Heart left ventricle (tissue), 16 donors: ENCODE measurements at places on chromosomes 6 and 20.
A peak's percentile ranks its signal among the peaks of the same experiment; 100 is the strongest.

GRCh38 chr20:51906679-51907078, 104.4 kb upstream of the SALL4 start:
- no peak overlapping the region for H3K27ac ChIP-seq
- H3K36me3 ChIP-seq: no peaks in the 10 kb centered on the region
- H3K4me1 ChIP-seq: no peaks in the 10 kb centered on the region
- H3K4me3 ChIP-seq: no peak overlapping the region
- DNase-seq: no peak
- H3K27me3 ChIP-seq: no peaks in the 10 kb centered on the region

- DNase-seq: no peak
- no peak overlapping the region for H3K27ac ChIP-seq
- H3K4me1 ChIP-seq: peaks cover 5% of the 10 kb centered on the region
- no peaks in the 10 kb centered on the region for H3K36me3 ChIP-seq
- H3K4me3 ChIP-seq: no peak overlapping the region
- H3K27me3 ChIP-seq: no peaks in the 10 kb centered on the region
Observed at GRCh38 chr20:881051-881782, 34.9 kb downstream of the ANGPT4 start.

DNA sequence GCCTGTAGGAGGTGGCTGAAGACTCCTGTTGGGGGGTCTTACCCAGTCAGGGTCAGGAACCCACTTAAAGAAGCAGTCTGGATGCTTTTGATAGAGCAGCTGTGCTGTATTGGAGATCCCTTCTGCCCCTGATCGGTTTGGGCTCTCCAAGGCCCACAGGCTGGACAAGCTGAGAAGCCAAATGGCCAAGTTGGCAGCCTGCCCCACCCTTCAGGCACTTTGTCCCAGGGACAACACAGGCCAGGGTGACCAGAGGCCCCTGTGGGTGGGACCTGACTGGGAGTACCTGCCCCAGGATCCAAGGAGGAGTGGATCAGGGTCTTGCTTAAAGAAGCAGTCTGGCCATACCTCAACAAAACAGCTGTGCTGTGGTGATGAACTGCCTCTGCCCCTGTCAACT, 48.4 kb downstream of the ZC2HC1B start:
- no peaks in the 10 kb centered on the region for H3K36me3 ChIP-seq
- no peak overlapping the region for H3K27ac ChIP-seq
- peak; percentile 54 for DNase-seq
- no peaks in the 10 kb centered on the region for H3K4me1 ChIP-seq
- no peak overlapping the region for H3K4me3 ChIP-seq
- H3K27me3 ChIP-seq: no peaks in the 10 kb centered on the region

- DNase-seq: no peak
- no peak overlapping the region for H3K4me3 ChIP-seq
- no peaks in the 10 kb centered on the region for H3K36me3 ChIP-seq
Observed at GRCh38 chr20:59814840-59815340, 118.5 kb downstream of the SYCP2 start.

DNA sequence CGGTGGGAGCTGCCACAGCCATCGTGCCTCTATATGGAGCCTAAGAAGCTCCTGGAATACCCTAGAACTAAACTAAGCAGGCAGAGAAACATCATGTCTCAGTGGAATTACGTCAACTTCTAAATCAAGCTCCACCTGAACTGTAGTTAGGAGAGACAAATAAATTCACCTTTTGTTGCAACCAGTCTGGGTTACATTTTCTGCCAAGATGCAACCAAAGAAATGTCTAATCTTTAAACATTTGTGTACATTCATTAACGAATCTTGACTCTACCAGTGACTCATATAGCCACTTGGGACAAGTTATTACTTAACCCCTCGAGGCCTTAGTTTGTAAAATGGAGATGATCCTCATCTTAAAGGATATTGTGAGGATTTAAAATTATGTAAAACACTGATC, 8.9 kb downstream of the PTPRK start:
- peaks cover 21% of the 10 kb centered on the region for H3K4me1 ChIP-seq
- no peak for DNase-seq
- no peaks in the 10 kb centered on the region for H3K27me3 ChIP-seq
- H3K36me3 ChIP-seq: no peaks in the 10 kb centered on the region

GRCh38 chr6:87068795-87069194, 26.1 kb downstream of the CGA start:
- H3K27me3 ChIP-seq: peaks cover 17% of the 10 kb centered on the region
- no peaks in the 10 kb centered on the region for H3K36me3 ChIP-seq
- H3K27ac ChIP-seq: no peak overlapping the region
- DNase-seq: no peak
- no peaks in the 10 kb centered on the region for H3K4me1 ChIP-seq

GRCh38 chr20:47309806-47310426, 46.6 kb downstream of the ZMYND8 start:
- no peaks in the 10 kb centered on the region for H3K27me3 ChIP-seq
- H3K27ac ChIP-seq: peak overlapping the region; percentile 72
- H3K36me3 ChIP-seq: no peaks in the 10 kb centered on the region
- no peak overlapping the region for H3K4me3 ChIP-seq
- no peaks in the 10 kb centered on the region for H3K4me1 ChIP-seq
- no peak for DNase-seq

GRCh38 chr6:166497087-166497899, 89.2 kb downstream of the RAMACL start:
- no peak overlapping the region for H3K4me3 ChIP-seq
- no peak for DNase-seq
- no peak overlapping the region for H3K27ac ChIP-seq
- H3K4me1 ChIP-seq: peaks cover 3% of the 10 kb centered on the region
- H3K27me3 ChIP-seq: no peaks in the 10 kb centered on the region
- H3K36me3 ChIP-seq: peaks cover 86% of the 10 kb centered on the region

DNA sequence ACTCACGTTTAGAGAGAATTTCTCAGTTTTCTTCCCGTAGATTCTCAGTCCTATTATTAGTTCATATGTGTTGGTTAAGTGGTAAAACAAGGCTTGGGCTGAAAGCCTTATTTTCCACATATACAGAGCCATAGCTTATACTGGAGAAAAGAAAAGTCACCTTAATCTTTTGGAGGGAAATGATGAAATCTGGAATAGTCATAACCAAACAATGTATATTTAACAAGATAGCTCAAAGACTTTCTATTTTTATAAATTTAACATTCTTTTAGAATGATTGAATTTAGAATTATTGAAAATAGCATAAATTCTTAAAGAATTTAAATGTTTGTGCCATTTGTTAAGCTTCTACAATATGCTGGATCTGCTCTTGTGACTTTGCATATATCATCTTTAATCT, 85.8 kb downstream of the CDKAL1 start:
- no peak overlapping the region for H3K4me3 ChIP-seq
- DNase-seq: no peak
- H3K4me1 ChIP-seq: no peaks in the 10 kb centered on the region
- no peaks in the 10 kb centered on the region for H3K36me3 ChIP-seq
- H3K27ac ChIP-seq: no peak overlapping the region

DNA sequence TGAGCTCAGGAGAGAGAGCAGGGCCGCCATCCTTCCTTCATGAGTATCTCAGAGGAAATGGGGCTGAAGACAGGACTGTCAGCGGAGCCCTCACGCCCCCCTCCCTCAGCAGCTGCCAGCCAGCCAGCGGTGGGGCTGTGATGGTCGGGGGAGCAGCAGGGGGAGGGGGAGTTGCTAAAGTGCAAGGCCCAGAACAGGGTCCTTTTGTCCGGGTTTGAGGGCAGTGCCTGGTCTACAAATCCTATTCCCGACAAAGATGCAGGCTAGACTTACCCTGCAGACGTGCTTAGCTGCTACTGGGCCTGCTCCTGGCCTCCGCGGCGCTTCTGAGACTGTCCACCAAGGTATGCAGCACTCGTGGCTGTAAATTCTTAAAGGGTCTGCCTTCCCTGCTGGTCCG, 593.4 kb upstream of the CDH4 start:
- H3K4me3 ChIP-seq: no peak overlapping the region
- H3K4me1 ChIP-seq: no peaks in the 10 kb centered on the region
- DNase-seq: no peak
- H3K27me3 ChIP-seq: no peaks in the 10 kb centered on the region
- no peaks in the 10 kb centered on the region for H3K36me3 ChIP-seq

- no peak for DNase-seq
- H3K27me3 ChIP-seq: no peaks in the 10 kb centered on the region
- no peaks in the 10 kb centered on the region for H3K4me1 ChIP-seq
- no peak overlapping the region for H3K4me3 ChIP-seq
- no peak overlapping the region for H3K27ac ChIP-seq
- no peaks in the 10 kb centered on the region for H3K36me3 ChIP-seq
Observed at GRCh38 chr20:54794110-54794509, 318.7 kb downstream of the DOK5 start.

DNA sequence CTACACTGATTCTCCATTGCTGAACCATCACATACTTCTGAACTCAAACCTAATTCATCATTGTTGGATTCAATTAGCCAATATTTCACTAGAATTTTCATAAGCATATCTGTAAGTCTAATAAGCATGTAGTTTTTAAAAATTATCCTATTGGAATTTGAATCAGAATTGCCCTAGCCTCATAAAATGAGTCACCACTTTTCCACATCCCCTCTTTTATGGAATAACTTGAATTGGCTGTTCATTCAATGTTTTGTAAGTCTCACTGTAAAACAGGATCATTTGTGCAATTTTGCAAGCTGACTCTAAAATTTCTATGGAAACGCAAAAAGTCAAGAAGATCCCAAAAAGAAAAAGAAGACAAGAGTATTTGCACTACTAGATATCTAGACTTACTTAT, 141.0 kb downstream of the HACE1 start:
- no peak for DNase-seq
- no peaks in the 10 kb centered on the region for H3K4me1 ChIP-seq
- H3K27ac ChIP-seq: no peak overlapping the region
- H3K27me3 ChIP-seq: no peaks in the 10 kb centered on the region
- H3K36me3 ChIP-seq: no peaks in the 10 kb centered on the region

DNA sequence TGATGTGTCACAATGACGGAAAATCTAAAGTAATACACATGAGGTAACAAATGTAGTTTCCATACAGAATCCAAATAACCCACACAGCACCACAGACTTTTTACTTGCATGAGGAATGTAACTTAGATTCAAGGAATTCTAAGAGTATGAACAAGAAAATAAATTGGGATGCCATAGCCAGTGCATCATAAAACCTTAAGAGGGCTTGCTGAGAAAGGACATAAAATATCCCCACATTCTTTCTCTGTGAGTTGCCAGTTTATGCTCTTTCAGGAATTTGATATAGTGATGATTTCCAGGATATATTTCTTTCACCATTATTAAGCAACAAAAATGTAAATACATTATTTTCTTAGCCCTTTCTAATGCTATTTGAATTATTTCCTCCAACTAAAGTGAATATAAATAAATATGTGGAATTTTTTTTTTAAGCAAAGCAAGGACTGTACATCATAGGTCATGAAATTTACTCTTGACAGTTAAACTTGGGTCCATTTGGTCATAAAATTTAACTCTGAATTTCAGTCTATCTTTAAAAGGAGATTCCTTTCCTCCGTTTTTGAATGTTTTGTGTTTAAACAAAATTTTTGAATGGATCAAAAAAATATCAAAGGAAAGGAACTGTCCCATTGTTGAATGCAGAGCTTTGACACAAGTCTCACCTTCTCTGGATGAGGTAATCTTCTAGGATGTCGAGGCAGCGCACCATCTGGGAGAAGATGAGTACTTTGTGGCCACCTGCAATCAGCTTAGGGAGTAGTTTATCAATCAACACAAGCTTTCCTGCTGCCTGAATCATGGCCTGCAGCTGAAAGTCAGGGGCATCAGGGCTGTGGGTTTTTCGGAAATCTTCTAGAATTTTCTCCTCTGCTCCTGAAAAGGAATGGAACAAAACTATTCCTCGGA, 116.3 kb upstream of the EMILIN3 start:
- DNase-seq: no peak
- H3K27ac ChIP-seq: no peak overlapping the region
- no peaks in the 10 kb centered on the region for H3K27me3 ChIP-seq
- H3K4me3 ChIP-seq: no peak overlapping the region
- no peaks in the 10 kb centered on the region for H3K4me1 ChIP-seq

GRCh38 chr6:133835901-133836300, 53.0 kb upstream of the TCF21 start:
- no peak overlapping the region for H3K27ac ChIP-seq
- DNase-seq: no peak
- H3K27me3 ChIP-seq: peaks cover 13% of the 10 kb centered on the region
- peaks cover 5% of the 10 kb centered on the region for H3K4me1 ChIP-seq
- no peak overlapping the region for H3K4me3 ChIP-seq
- H3K36me3 ChIP-seq: no peaks in the 10 kb centered on the region

GRCh38 chr20:4828830-4829513, 107.3 kb downstream of the PRND start:
- H3K4me1 ChIP-seq: peaks cover 10% of the 10 kb centered on the region
- no peak for DNase-seq
- H3K27me3 ChIP-seq: no peaks in the 10 kb centered on the region
- no peak overlapping the region for H3K4me3 ChIP-seq
- H3K36me3 ChIP-seq: no peaks in the 10 kb centered on the region

GRCh38 chr6:72828904-72829303, 207.0 kb downstream of the KCNQ5 start:
- H3K27ac ChIP-seq: no peak overlapping the region
- no peaks in the 10 kb centered on the region for H3K27me3 ChIP-seq
- no peaks in the 10 kb centered on the region for H3K36me3 ChIP-seq
- peaks cover 1% of the 10 kb centered on the region for H3K4me1 ChIP-seq

DNA sequence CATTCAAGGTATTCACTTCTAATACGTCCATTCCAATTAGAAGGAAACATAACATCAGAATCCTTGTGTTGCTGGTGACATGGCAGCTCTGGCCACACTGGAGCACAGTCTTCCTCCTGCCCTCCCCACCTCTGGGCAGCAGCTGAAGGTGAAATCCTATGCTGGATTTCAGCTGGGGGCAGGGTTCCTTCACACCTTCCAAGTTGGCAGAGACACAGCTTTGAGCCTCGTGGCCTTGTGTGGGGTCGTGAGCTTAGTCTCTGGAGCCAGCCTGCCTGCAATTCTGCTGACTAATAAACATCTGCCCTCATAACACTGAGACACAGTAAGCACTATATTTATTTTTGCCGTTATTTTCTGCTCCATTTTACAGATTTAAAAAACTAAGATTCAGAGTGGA, 218.9 kb upstream of the RIN2 start:
- no peak overlapping the region for H3K4me3 ChIP-seq
- DNase-seq: no peak
- no peaks in the 10 kb centered on the region for H3K36me3 ChIP-seq
- H3K27me3 ChIP-seq: peaks cover 3% of the 10 kb centered on the region

GRCh38 chr20:46512943-46513844, at the start of gene ZNF334:
Gene ZNF334, minus strand, starts transcription at chr20:46513559. Its CDS starts 1,457 bp downstream, at chr20:46512102.
- no peaks in the 10 kb centered on the region for H3K36me3 ChIP-seq
- peak; percentile 84 for DNase-seq
- no peaks in the 10 kb centered on the region for H3K27me3 ChIP-seq
- peak within 1 kb of the TSS; percentile 75 for H3K4me3 ChIP-seq
- H3K27ac ChIP-seq: peak within 1 kb of the TSS; percentile 43

GRCh38 chr6:62357835-62358234, 71.8 kb upstream of the KHDRBS2 start:
- H3K4me1 ChIP-seq: no peaks in the 10 kb centered on the region
- H3K27me3 ChIP-seq: no peaks in the 10 kb centered on the region
- H3K27ac ChIP-seq: no peak overlapping the region

DNA sequence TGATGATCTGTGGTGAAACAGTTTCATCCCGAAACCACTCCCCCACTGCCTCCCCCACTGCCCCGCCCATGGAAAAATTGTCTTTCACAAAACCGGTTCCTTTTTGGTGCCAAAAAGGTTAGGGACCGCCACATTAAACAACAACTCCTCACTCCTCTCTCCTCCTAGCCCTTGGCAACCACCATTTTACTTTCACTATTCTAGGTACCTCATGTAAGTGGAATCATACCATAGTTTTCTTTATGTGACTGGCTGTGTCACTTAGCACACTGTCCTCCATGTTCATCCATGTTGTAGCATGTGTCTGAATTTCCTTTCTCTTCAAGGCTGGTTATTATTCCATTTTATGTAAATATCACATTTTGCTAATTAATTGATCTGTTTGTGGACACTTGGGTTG, 99.3 kb downstream of the UTRN start:
- H3K36me3 ChIP-seq: no peaks in the 10 kb centered on the region
- no peak overlapping the region for H3K4me3 ChIP-seq
- no peaks in the 10 kb centered on the region for H3K27me3 ChIP-seq
- H3K4me1 ChIP-seq: peaks cover 29% of the 10 kb centered on the region
- H3K27ac ChIP-seq: no peak overlapping the region
